Common myeloid progenitor, CD34-positive (primary cell): ENCODE measurements at places on chromosomes 7 and 10.

DNA sequence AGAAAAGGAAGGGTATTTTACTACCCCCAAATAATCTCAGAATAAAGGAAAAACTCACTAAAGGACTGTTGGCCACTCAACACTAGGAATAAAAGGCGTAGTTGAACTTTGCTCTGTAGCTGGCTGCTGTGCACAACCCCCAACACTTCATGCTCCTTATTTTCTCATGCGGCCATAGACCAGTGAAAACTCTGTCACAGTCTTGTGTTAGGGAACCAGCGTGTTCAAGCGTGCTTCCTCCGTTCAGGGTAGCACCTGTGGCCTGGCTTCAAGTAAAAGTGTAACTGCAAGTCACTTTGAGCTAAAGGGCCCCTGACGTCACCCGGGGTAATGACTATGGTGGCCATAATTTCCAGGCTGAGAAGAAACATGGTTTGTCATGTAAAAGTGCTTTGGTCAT, 27.0 kb downstream of the BLNK start:
- DNase-seq: peak; percentile 37

DNA sequence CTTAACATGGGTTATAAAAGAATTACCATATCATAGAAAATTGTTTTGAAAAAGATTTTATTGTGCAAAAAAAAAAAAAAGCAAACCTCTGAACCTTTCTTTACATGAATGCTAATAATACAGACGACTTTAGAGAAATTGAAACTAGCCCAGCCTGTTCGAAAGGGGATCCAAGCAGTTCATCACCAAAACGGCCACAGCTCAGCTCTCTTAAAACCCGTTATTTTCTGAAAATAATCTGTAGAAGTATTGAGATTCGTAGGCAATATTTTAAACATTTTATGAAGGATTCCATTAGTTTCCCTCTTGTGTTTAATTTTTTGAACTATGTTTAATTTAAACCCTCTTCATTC, 9.9 kb upstream of the GSAP start:
- no peak for DNase-seq

GRCh38 chr7:2530071-2530987, 10.8 kb downstream of the LFNG start:
- DNase-seq: peak; percentile 78

GRCh38 chr7:67519171-67519570, 522.5 kb downstream of the TYW1 start:
- peak; percentile 18 for DNase-seq
